ENCODE measurements at places on chromosomes 1 and 21.

DNA sequence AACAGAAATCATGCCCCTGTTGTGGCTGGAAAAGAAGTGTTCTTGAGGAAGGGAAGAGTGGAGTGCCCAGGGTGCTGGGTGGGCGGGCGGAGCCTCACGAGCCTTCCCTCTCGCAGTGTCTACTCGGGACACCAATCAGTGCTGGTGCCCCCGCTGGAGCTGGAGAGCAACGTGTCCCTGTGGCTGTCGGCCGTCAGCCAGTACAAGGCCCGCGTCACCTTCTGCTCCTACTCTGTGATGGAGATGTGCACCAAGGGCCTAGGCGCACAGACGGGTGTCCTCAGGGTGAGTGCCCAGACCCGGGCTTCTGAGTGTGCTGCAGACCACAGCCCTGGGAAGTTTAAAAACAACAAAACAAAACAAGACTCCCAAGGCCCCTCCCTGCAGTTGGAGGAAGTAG lies 47.4 kb downstream of the S100B start:
- H3K36me3 ChIP-seq = peaks cover 61% of the 10 kb centered on the region
- H3K4me1 ChIP-seq = peaks cover 41% of the 10 kb centered on the region
- no peak for DNase-seq
- H3K27me3 ChIP-seq = no peaks in the 10 kb centered on the region
- H3K27ac ChIP-seq = no peak overlapping the region

DNA sequence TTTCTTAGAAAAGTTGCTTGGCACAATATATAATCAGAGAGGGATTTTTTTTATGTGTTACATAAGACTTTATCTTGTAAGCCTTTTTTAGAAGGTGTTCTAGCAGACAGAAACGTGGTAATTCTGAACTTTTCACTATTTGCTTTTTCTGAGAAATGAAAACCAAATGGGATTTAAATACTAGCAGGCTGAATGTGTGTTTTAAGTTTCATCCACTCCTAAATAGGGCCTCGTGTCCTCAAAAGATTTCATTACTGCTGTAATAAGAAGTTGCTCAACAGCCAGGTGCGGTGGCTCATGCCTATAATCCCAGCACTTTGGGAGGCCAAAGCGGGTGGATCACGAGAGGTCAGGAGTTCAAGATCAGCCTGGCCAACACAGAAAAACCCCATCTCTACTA lies 44.7 kb upstream of the FMO2 start:
- H3K36me3 ChIP-seq = no peaks in the 10 kb centered on the region
- no peak overlapping the region for H3K27ac ChIP-seq
- no peak for DNase-seq
- peaks cover 12% of the 10 kb centered on the region for H3K27me3 ChIP-seq
- H3K4me3 ChIP-seq = no peak overlapping the region

DNA sequence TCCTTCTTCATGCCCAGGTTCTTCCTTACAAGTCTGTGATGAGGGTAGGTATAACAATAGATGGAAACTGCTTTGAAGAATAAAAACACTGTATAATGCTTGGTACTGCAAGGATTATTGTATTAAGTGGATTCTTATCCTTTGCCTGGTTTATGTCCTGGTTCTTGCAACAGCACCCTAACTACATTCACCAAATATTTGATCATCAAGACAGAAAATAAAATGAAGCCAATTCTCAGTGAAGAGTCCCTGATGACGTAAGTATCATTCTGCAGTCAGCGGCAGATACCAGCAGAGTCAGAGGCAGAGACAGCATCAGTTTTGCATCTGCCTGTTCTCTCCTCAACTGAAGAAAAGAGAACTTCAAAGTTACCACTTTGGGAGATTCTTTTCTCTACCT lies 19.7 kb downstream of the ARHGEF11 start:
- H3K27ac ChIP-seq = no peak overlapping the region
- H3K36me3 ChIP-seq = no peaks in the 10 kb centered on the region
- no peak for DNase-seq
- no peaks in the 10 kb centered on the region for H3K4me1 ChIP-seq
- no peak overlapping the region for H3K4me3 ChIP-seq

- no peaks in the 10 kb centered on the region for H3K27me3 ChIP-seq
- H3K36me3 ChIP-seq = peaks cover 4% of the 10 kb centered on the region
- H3K4me3 ChIP-seq = no peak overlapping the region
- H3K4me1 ChIP-seq = peaks cover 3% of the 10 kb centered on the region
- DNase-seq = no peak
- no peak overlapping the region for H3K27ac ChIP-seq
Observed at GRCh38 chr21:14759285-14759684, 213.2 kb upstream of the SAMSN1 start.

DNA sequence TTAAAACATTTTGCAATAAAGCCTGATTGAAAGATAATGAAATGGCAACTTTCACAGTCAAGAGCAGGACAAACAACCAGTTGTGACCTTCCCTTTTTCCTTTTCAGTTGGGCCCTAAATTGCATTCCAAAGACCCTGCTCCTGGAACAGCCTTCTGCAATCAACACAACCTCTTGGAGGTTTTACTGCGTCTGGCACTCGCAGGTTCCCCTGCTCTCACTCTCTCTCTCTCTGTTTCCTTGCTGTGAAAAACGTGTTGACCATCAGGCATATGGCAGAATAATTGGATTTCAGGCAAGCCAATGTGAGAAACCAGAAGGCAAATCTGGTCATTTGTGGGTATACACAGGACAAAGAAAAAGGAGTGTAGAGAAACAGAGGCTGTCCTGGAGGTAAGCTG lies 23.2 kb downstream of the SLC44A5 start:
- H3K27ac ChIP-seq = no peak overlapping the region
- H3K27me3 ChIP-seq = no peaks in the 10 kb centered on the region
- H3K4me1 ChIP-seq = no peaks in the 10 kb centered on the region
- H3K4me3 ChIP-seq = no peak overlapping the region
- H3K36me3 ChIP-seq = no peaks in the 10 kb centered on the region

- H3K4me3 ChIP-seq = no peak overlapping the region
- H3K27ac ChIP-seq = no peak overlapping the region
- no peaks in the 10 kb centered on the region for H3K27me3 ChIP-seq
- no peaks in the 10 kb centered on the region for H3K36me3 ChIP-seq
- no peaks in the 10 kb centered on the region for H3K4me1 ChIP-seq
- DNase-seq = no peak
Observed at GRCh38 chr1:215055281-215055935, 27.1 kb upstream of the KCNK2 start.

DNA sequence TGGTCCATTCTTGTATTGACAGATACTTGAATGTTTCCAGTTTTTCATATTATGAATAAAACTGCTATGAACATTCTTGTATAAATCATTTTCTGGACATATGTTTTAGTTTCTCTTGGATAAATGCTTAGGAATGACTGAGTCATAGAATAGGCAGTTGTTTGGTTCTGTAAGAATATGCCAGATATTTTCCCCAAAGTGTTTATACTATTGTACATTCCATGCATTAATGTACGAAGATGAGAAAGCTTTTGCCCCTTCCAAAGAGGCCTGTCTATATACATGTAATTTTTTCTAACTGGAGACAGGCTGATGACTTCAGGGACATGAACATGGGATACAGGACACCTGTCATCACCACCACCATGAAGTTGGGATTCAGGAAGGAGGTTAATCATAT lies 11.3 kb downstream of the NBPF3 start:
- H3K27me3 ChIP-seq = peaks cover 12% of the 10 kb centered on the region
- H3K4me3 ChIP-seq = no peak overlapping the region
- peaks cover 20% of the 10 kb centered on the region for H3K4me1 ChIP-seq

- H3K27ac ChIP-seq = no peak overlapping the region
- DNase-seq = no peak
- peaks cover 8% of the 10 kb centered on the region for H3K27me3 ChIP-seq
- no peak overlapping the region for H3K4me3 ChIP-seq
Observed at GRCh38 chr1:179785031-179785431, 41.9 kb downstream of the FAM163A start.

DNA sequence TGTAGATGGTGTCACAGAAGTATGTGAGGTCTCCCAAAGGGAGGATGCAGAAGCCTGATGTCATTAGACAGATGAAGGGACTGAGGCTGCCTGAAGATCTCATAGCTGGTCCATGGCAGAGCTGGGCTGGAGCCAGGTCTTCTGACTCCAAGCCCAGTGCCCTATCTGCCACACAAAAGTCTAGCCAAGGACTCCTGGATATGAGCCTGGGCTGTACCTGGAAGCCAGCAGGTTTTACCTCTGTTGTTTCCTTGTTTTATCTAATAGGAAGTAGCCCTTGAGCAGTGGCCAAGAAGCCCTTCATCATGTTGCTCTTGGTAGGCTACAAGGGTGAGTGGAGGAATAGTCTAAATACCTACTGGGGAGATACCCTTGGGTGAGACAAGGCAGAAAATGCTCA lies 74.4 kb upstream of the SLC44A3 start:
- H3K27ac ChIP-seq = no peak overlapping the region
- H3K36me3 ChIP-seq = no peaks in the 10 kb centered on the region
- H3K4me3 ChIP-seq = no peak overlapping the region

- H3K4me3 ChIP-seq = no peak overlapping the region
- no peaks in the 10 kb centered on the region for H3K4me1 ChIP-seq
- H3K27ac ChIP-seq = no peak overlapping the region
- no peaks in the 10 kb centered on the region for H3K27me3 ChIP-seq
- DNase-seq = no peak
Observed at GRCh38 chr1:161910604-161911003, 113.1 kb downstream of the OLFML2B start.

GRCh38 chr1:115755456-115756370 lies 12.8 kb downstream of the CASQ2 start:
- no peak overlapping the region for H3K27ac ChIP-seq
- H3K4me3 ChIP-seq = no peak overlapping the region
- no peaks in the 10 kb centered on the region for H3K36me3 ChIP-seq

DNA sequence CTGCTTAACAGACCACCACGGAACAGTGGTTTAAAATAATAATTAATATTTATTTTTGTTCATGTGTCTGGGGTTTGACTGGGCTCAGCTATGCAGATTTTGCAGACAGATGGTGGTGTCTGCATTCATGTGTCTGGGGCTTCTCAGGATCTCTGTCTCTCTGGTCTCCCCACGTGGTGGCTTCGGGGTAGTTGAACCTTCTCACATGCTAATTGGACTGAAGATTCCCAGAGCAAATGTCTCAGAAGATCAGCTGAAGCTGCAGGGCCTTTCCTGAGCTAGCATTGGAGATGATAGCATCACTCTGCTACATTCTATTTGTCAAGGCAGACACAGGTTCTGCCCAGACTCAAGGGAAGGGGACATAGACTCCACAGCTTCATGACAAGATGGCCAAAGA lies 109.1 kb upstream of the DNAH14 start:
- no peak for DNase-seq
- H3K27ac ChIP-seq = no peak overlapping the region
- H3K4me1 ChIP-seq = no peaks in the 10 kb centered on the region
- no peak overlapping the region for H3K4me3 ChIP-seq
- H3K36me3 ChIP-seq = no peaks in the 10 kb centered on the region
- H3K27me3 ChIP-seq = peaks cover 12% of the 10 kb centered on the region

DNA sequence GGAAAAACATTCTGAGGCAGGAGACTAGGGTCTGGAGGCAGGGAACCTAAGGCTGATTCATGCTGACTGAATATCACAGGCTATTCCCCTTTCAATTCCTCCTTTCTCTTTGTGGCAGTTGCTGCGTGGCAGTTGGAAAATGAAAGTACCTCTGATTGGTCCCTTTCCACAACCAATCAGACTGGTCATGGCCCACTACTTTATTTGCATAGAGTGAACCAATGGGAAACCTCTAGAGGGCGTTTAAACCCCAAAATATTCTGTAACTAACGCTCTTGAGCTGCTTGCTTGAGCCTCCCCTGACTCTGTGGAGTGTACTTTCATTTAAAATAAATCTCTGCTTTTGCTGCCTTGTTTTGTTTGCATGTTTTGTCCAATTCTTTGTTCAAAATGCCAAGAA lies 27.7 kb upstream of the VN1R5 start:
- no peak overlapping the region for H3K27ac ChIP-seq
- no peaks in the 10 kb centered on the region for H3K4me1 ChIP-seq
- no peak overlapping the region for H3K4me3 ChIP-seq
- H3K27me3 ChIP-seq = peaks cover 10% of the 10 kb centered on the region

DNA sequence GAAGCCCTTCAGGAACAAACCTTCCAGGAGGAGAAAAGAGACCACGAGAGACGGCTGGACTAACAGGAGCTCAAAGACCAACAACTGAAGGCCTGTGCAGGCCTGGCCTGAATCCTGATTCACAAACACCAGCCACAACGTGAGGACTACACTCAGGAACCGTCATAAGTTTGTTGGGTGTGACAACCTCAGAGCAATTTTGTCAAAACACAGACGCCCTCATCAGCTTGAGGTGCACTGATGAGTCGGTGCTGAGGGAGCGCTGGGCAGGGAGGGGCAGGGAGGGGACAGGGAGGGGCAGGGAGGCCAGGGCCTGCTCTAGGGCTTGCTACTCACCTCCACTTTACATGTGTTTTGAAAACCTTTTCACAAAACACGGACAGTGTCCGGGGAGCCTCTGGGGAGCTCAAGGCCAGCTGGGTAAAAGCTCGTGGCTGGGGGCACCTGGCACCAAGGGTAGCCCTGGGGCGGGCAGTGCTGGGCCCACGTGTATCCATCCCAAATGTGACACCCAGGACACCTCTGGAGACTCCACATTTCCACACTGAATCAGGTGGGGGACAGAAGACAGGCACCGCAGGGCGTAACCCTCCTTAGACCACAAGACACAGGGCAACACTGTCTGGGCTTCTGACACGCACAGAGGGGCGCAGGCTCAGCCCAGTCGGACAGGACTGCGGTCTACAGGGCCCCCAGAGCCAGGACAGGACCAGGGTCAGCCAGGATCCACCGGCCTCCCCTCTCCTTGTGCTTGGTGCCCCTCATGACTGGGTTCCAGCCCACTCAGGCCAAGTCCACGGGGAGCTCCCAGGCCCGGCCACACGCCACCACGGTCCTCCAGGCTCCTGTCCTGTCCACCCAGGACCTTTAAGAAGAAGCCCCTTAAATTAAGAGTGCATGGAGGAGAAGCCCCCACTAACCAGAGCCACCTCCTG lies 16.5 kb downstream of the LSS start:
- H3K36me3 ChIP-seq = peaks cover 7% of the 10 kb centered on the region
- H3K4me3 ChIP-seq = no peak overlapping the region
- no peak overlapping the region for H3K27ac ChIP-seq
- DNase-seq = no peak
- H3K27me3 ChIP-seq = no peaks in the 10 kb centered on the region

DNA sequence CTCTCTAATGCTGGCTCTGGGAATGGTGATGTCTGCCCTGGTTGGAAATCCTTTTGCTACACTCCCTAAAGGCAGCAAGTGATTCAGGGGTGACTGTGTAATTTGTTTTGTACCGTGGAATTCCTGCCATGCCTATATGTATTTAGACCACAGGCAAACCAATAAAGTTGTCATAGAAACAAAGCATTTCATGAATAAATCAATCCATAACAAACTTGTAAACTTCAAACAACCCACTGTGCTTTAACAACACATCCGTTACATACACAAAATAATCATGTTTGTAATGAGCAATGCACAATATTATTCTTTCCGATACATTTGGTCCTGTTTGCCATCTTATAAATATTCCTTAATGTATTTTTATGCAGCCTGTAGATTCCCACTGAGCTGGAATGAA lies 330.3 kb upstream of the SNX7 start:
- H3K4me1 ChIP-seq = peaks cover 3% of the 10 kb centered on the region
- no peak for DNase-seq
- no peak overlapping the region for H3K27ac ChIP-seq
- no peak overlapping the region for H3K4me3 ChIP-seq
- H3K36me3 ChIP-seq = no peaks in the 10 kb centered on the region
